ENCODE measurements at places on chromosomes 2 and 18.
A peak's percentile ranks its signal among the peaks of the same experiment; 100 is the strongest.

GRCh38 chr2:177161741-177162460 lies 50.7 kb upstream of the HNRNPA3 start:
- no peak for DNase-seq

DNA sequence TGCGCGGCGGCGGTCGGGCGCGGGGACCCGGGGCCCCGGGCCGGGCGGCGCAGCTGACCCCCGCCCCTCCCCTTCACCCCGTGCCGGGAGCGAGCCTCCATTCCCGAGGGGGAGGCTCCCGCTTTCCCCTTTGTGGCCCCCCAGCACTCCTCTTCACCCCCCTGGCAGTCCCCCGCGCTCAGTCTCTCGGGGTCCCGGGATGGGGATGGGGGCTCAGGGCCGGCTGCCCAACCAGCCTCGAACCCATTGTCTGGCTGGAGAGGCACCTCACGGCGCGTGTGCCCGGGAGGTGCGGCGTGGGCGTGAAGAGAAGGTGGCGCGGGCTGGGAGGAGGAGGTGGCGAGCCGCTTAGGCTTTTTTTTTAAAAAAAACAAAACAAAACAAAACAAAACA lies 748 bp downstream of the FMNL2 start:
- no peak for DNase-seq

GRCh38 chr2:47257946-47258348 lies 102.8 kb upstream of the STPG4 start:
- no peak for DNase-seq

DNA sequence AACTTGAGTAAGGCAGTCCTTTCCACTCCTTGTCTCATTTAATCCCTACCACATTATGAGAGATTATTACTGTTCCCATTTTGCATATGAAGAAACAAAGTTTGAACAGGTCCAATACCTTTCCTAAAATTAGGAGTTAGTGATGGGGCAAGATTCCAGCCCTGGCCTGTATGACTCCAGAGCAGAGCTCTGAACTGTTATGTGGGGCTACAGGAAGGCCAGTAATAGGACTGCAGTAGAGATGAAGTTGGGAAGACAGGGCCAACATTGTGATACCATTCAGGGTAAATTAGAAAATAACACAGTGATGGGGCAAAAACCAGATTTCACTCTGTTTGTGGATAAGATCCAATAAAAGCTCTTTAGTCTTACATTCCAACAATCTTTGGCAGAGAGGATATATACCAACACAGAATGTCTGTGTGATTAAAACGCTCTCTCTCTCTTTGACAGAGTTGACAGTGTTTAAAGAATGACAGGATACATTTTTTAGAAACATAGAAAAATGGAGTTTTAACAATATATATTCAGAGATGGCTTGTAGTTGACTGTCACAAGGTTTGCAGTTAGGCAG lies 22.7 kb downstream of the KATNAL2 start:
- no peak for DNase-seq

- DNase-seq, result no peak
These were observed 6.9 kb upstream of the GFPT1 start for GRCh38 chr2:69393963-69394362.

DNA sequence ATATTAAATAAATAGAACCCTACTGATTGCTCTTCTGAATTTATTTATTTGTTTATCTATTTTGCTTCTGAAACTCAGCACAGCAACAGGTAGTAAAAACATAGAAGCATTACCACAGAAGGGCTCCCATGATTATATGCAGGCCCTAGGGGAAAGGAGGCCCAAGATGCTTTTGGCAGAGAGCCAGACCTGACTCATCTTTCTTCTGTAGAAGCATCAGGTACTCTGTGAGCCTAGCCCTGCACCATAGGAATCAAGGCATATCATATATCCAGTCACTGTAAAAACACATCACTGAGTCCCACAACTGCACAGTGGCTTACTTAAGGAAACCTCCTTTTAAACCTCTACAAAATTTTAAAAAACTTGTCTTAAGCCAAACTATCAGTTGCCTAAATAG lies 1.8 kb downstream of the SCN9A start:
- peak; percentile 8 for DNase-seq

DNA sequence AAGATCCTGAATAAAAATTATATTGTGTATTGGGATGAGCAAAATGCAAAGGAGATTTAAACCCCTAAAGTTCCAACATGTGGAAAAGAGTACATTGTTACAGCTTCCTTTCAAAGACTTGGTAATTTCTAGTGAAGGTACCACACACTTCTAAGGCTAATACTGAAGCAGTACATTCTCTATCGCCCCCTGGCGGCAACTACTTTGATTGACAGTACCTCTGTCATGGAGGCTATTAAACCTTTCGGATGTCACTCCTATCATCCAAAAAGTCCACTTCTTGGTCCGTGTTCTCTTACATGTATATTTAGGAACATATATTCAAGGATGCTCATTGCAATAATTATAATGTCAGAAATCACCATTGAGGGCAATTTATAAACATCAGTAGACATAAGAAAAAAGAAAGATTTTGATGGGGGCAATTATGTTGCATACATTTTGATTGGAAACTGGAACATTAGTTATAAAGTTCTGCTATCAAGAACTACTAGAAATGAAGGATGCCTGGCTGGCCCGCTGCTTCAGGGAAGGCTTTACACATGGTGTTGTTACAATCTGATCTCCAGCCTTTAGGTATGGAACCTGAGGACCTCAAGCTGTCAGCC lies 601.6 kb downstream of the CPS1 start:
- peak; percentile 45 for DNase-seq

DNA sequence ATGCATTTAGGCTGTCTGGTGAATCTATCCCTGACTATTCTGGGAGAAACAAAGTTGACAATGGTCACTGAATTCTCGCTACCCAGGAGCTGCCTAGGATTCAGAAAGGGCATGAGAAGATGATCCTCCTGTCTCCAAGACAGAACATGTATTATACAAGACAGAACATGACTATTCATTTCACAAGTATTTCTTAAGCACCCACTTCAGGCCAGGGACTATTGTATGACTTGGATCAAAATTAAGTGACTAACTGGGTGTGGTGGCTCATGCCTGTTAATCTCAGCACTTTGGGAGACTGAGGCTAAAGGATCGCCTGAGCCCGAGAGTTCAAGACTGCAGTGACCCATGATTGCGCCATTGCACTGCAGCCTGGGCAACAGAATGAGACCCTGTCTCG lies 235.8 kb upstream of the RAB12 start:
- DNase-seq, result no peak

DNA sequence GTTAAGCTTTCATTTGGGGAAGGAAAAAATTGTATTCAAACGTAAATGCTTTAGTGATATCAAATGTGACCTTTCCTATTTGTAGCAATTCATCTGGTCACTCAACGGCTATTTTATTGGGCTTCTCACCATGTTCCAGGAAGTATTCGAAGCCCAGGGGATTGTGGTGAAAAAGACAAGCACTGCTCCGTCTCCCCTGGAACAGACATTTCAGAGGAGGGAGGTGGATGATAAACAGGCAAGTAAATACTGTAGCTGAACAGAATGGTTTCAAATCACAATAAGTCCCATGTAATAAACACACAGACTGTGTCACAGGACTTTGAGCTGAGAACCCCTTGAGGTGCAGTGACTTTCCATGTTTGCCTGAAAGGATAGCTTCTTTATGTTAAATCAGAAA lies 464.7 kb upstream of the HNRNPA3 start:
- no peak for DNase-seq
